ENCODE measurements at places on chromosomes 12 and 14.

GRCh38 chr12:41096797-41097196 is 91.3 kb upstream of the PDZRN4 start:
- no peak for DNase-seq

DNA sequence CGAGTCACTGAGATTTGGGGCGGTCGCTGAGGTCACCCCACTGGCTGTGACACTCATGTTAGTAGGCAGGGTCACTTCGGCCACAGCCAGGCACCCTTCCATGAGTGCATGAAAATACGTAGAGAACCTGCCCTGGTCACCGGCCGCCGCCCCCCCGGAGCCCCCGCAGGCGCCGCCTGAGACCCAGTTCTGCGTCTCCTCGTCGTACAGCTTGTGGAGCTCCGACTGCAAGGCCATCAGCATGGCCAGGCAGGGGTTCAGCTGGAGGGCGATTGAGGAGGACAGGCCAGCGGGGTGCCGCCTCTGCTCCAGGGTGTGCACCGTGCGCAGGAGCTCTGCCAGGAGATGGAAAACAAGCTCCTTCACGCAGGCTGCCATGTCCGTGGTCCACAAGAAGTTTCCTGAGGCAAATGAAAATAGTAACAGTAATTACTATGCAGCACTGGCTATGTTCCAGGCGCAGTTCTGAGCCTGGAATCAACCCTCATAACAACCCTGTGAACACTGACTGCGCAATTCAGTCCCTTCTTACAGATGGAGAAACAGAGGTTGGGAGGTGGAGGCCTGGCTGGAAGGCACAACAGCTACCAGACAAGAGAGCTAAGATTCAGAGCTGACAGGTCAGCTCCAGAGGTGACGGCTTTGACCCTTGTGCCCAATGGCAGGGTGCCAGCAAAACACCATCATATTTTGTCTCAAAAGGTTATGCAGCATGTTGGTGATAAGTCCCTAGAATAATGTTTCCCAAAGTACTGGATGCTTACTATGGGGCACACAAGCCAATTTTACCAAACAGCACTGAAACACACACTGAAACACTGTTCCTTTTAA is 59.9 kb downstream of the TRAFD1 start:
- DNase-seq = no peak

GRCh38 chr12:52035190-52035589 is 16.1 kb upstream of the NR4A1 start:
- no peak for DNase-seq

DNA sequence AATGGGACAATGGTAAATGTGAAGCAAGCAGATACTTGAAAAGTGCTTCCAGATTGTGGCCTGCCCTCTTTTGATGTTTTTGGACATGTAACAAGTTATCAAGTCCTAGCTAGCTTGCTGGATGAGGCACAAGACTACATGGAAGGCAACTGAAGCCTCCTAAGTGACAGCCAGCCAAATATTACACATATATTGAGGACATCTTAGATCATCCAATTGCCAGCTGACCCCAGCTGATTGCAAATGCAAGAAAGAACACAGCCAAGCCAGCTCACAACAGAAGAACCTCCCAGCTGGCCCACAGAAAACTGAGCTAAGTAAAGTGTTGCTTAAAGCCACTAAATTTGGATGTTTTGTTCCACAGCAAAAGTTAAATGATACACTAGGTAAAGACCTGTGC is 156.9 kb downstream of the SRGAP1 start:
- no peak for DNase-seq

- DNase-seq = no peak
These were observed 1118.7 kb upstream of the TMEM132C start for GRCh38 chr12:127148318-127148717.

GRCh38 chr12:116074686-116075085 is 202.8 kb downstream of the MED13L start:
- DNase-seq = no peak

GRCh38 chr12:84464616-84465015 is 448.0 kb downstream of the SLC6A15 start:
- no peak for DNase-seq

- DNase-seq = peak; percentile 64
These were observed 15.3 kb upstream of the ADSS1 start for GRCh38 chr14:104708606-104709268.

- DNase-seq = peak; percentile 7
These were observed 841 bp downstream of the CALM1 start for GRCh38 chr14:90397425-90398314.

DNA sequence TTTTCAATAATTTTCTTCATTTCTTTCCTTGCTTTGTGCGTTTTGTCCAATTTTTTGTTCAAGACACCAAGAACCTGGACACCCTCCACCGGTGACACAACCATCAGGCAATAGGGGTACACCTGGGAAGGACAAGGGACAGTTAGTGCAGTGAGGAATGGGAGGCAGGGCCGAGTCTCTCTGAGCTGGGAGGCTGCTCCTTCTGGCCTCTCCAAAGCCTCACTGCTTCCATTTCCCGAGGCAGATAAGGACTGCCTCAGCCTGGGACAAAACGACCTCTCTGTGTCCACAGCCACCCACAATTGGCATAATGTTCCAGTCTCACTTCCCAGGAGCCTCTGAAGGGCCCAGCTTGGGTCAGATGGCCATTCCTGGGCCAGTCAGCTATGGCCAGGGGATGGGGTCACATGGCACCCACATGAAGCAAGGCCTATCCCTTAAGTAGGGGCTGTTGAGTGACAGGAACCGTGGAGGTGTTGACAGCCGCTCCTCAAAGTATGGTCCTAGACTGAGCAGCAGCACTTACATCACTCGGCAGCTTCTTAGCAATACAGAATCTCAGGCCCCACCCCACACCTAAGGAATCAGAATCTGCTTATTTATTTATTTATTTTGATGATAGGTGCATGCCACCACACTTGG is 13.6 kb upstream of the MAPKAPK5 start:
- DNase-seq = no peak

GRCh38 chr12:26744697-26745440 is 88.1 kb downstream of the ITPR2 start:
- peak; percentile 83 for DNase-seq

DNA sequence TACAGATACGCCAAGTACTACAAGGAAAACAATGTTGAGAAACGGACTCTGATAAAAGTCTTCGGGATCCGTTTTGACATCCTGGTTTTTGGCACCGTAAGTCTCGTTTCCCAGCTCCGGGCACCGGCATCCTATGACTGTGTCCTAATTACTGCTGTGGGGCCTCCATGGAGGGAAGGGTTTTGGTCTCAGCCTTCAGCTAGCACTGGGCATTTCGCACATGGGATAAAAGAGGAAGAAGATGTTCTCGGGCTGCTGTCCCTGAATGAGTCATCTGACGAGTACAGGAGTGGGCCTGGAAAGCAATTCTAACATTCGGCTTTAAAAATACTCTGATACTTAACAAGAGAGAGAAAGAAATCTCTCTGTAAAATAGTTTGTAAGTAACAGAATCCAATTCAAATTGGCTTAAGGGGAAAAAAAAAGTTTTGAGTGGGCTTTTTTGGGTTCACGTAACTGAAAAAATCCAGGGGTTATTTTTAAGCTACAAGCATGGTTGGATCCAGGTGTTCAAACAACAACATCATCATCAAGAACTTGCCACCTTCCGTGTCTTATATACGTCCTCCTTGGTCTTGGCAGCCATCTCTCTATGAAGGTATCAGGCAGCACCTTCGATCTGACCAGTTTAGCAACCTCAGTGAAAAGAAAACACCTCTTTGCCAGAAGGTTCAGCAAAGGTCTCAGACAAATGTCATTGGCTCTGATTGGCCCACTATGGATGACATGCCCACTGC is 34.4 kb upstream of the P2RX4 start:
- no peak for DNase-seq

GRCh38 chr12:115923851-115924250 is 353.6 kb downstream of the MED13L start:
- peak; percentile 41 for DNase-seq

GRCh38 chr14:96206461-96206860 is 1.8 kb downstream of the BDKRB2 start:
- no peak for DNase-seq

DNA sequence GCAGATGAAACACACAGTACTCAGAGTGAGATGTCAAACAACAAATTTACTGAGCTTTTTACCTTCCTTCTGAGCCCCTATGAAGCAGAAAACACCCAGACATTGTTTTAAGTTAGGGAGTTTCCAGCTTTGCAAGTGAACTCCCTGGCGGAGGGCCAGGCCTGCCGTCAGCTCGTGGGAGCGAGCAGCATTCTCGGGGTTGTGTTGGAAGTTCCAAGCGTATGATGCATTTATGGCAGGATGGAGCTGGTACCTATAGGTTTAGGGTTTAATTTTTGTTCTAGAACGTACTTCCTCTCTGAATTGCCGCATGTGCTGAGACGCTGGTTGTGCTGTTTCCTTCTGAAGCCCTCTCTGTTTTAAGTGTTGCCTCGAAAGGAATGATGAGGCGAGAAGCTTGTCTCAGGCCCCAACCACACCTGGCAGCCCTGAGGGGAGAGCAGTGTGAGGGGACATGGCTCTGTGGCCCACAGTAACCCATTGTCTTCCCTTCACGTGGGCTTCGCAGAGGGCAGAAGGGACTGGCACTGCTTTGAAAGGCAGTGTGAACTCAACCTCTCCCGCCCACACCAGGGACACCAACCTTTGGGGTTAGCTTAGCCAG is 76.6 kb downstream of the SSPN start:
- DNase-seq = no peak
